ENCODE measurements at places on chromosomes 16 and 17.

DNA sequence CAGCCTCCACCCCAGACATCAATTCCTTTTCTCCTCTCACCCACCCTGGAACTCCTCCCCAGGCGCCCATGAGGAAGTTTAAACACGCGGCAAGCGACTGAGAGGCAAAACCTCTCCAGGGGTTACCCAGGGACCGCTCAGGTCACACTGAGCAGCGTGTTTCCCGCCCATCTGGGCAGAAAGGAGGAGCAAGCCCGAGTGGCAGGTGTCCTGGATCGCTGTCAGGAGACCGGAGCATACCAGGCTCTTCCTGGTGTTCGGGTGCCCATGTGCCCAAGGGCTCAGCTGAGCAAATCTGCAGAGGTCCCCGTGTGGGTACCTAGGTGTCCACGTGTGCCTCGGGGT lies 491 bp downstream of the SLC25A19 start:
- no peak for DNase-seq

- DNase-seq, result no peak
Observed at GRCh38 chr16:57159447-57159846, 26.4 kb downstream of the PSME3IP1 start.

DNA sequence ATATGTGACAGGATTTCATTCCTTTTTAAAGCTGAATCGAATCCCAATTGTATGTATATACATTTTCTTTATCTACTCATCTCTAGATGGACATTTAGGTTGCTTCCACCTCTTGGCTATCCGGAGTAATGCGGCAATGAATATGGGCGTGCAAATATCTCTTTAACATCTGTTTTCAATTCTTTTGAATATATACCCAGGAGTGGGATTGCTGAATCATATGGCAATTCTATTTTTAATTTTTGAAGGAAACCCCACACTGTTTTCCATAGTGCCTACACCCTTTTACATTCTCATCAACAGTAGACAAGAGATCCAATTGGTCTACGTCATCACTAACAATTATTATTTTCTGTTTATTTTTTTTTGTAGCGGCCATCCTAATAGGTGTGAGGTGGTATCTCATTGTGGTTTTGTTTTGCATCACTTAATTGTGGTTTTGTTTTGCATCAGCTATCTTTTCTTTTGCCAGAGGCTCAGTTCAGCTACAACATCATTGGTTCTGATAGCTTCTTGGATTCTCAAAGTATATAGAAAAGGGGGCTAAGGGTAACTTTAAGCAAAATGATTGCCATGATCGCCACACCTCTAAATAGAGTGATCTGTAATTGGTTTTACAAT lies 25.6 kb upstream of the MAP2K6 start:
- no peak for DNase-seq

DNA sequence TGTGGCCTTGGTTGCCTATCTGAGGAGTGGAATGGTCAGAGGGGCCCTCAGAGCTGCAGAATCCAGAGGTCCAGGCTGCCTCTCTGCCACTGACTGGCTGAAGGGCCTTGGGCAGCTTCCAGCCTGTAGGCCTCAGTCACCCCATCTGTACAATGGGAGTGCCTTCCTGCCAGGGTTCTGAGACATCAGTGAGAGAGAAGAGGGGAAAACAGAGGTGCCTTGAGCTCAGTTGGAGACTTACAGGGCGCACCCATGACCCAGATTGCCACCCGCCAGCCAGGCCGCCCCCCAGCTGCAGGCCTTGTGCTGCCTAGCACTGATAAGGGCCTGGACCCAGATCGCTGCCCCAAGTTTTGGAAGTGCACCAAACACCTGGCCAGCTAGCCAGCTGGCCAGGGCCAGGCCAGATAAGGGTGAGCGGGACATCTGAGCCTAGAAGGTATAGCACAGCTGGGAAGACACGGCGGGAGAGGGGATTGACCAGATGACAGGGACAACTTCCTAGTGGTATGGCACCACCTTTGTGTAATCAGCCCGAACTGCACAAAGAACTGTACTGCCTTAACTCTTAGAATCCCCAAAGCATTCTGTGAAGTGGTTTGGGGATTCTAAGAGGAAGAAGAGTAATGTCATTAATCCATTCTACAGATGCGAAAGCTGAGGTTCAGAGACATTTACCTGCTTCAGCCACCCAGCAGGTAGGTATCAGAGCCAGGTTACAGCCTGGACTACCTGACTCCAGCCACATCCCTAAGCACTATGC lies 1.4 kb downstream of the SLC4A1 start:
- no peak for DNase-seq

GRCh38 chr17:68437979-68438822 lies 19.1 kb downstream of the WIPI1 start:
- no peak for DNase-seq

GRCh38 chr16:74080311-74080710 lies 216.3 kb upstream of the PSMD7 start:
- no peak for DNase-seq

GRCh38 chr17:66953630-66954020 lies 10.9 kb upstream of the CACNG4 start:
- no peak for DNase-seq

DNA sequence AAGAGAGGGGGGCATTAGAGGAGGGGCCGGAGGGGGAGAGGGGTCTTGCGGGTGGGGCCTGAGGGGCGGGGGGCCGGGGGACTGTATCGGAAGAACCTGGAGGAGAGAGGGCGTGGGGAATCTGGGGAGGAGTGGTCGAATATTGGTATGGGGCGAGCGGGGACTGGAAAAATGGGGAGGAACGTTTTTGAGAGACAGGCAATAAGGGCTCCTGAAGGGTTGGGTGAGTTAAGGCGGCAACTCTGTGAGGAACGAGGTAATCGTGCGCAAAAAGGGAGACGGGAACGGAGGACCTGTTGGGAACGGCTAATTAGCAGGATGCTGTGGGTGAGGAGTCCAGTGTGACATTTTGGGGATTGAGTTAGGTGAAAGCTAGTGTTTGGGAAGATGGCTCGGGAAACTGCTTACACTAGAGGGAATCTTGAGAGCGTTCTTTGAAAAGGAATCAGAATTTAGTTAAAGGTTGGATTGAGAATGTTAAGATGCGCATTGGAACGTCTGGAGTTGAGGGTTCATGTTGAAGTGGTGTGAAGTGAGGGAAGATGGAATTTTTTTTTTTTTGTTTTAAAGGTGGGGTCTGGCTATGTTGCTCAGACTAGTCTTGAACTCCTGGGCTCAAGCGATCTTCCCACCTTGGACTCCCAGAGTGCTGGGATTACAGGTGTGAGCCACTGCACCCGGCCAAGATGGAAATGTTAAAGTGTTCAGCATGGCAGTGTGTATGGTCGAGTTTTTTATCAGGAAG lies 662 bp downstream of the WIPF2 start:
- no peak for DNase-seq

GRCh38 chr17:3964203-3965117 lies at the start of gene ATP2A3:
Gene ATP2A3, minus strand, starts transcription at chr17:3964437. Its CDS starts 146 bp downstream, at chr17:3964291.
- DNase-seq, result peak; percentile 27

DNA sequence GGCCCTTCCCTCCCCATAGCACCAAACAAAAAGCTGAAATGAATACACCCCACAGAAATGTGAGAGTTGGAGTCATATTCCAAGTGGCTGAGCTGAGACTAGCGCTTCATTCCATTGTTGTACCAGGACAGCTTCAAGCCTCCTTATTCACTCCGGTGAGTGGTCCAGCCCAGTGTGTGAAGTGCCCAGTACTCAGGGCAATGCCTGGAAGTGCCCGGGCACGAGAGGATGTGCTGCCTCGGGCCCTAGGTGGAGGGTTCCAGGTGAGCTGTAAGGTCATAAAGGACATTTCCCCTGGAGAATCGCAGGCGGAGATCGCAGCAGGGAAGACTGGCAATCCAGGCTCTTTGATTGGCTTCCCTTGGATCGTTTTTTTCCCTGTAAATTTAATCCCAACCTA lies 5.4 kb upstream of the CYLD start:
- DNase-seq, result no peak

DNA sequence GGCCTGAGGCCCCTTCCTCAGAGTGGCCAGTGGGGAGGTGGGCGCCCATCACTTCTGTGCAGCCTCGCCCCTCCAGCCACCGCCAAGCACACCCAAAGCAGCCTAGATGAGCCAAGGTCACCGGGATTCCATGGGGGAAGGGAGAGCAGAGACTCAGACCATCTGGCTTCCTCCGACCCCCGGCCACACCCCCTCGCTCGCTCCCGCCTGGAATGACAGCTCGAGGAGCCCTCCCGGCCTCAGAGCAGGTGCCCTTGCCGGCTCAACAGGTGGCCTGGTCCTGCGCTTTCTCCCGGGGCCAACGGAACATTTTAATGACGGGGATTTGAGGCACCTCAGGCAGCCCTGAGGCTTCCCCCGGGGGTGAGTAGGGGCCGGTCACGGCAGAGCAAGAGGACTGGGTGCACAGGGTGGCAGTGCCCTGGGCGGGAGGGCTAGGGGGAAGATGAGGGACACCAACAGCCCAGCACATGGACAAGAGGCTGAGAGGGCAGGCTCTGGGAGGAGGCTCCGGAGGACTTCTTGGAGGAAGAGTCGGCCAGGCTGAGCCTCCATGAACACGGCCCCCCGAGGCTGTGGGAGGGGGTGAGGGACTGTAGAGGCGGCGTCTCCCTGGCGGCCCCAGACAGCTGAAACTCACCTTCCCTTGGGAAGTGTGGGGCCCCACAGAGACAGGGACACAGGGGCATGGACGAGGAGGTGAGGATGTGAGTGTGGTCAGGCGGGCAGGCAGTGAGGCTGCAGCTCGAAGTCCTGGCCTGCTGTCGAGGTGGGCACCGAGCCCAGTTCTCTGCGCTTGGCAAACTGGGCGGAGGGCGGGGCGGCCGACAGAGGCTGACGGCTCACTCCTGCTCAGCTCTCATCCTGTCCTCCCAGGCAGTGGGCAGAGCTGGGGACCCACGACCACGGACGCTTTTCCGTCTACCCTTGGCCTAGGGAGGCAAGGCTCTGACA lies 12.5 kb upstream of the C1QTNF8 start:
- DNase-seq, result no peak

GRCh38 chr17:76491271-76492122 lies 9.7 kb downstream of the RHBDF2 start:
- DNase-seq, result no peak

- no peak for DNase-seq
Observed at GRCh38 chr17:79047923-79048825, 24.2 kb downstream of the C1QTNF1 start.

GRCh38 chr17:80732268-80732667 lies 187.6 kb downstream of the RPTOR start:
- no peak for DNase-seq

GRCh38 chr17:51613255-51613654 lies 352.9 kb downstream of the UTP18 start:
- no peak for DNase-seq

DNA sequence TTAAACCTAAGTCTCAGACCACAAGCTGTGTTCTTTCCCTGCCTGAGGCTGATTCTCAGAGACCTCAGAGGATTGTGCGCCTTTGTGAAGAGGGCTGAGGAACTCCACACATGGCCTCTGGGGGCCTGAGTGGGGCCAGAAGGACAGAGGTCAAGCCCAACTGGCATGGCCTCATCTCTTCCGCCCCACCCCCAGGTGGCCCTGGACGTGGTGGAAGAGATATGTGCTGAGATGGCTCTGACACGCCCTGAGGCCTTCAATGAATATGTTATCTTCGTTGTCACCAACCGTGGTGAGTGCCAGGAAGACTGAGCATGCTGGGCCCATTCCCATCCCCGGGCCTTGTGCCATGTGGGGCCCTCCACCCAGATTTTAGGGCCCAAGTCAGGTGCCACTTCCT lies 20.1 kb upstream of the ALKBH5 start:
- DNase-seq, result no peak

GRCh38 chr17:64378890-64379354 lies 11.7 kb downstream of the PECAM1 start:
- no peak for DNase-seq

GRCh38 chr16:53482123-53482522 lies 20.9 kb downstream of the AKTIP start:
- DNase-seq, result no peak

DNA sequence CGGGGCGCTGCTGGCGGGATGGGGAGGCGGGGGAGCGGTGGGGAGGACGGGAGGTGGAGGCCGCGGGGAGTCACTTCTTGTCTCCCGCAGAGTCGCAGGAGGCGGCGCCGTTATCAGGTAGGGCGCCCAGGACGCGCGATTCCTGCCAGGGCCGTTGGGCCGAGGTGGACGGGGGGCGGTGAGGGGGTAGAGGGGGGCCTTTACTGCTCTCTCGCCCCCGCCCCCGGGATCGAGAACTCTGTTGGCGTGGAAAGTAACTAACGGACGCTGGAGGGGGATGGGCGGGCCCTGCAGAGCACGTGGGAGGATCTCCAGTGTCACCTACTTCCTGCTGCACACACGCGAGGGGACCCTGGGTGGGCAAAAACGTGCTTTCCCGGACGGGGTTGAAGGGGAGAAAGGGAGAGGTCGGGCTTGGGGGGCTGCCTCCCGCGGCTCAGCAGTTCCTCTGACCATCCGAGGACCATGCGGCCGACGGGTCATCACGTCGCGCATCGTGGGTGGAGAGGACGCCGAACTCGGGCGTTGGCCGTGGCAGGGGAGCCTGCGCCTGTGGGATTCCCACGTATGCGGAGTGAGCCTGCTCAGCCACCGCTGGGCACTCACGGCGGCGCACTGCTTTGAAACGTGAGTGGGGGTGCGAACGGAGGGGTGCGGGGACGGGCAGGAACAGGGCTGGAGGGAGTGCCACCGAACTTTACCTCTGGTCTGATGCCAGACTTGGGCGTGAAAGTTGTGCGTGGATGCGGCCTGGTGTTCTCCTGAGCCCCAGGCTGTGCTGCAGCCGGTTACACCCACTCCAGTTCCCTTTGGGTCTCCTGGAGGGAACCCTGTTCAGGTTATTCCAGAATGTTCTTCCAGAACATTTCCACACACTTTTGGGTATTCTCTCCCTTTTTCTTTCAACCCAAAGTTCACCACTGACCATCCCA lies 569 bp downstream of the PRSS21 start:
- no peak for DNase-seq

DNA sequence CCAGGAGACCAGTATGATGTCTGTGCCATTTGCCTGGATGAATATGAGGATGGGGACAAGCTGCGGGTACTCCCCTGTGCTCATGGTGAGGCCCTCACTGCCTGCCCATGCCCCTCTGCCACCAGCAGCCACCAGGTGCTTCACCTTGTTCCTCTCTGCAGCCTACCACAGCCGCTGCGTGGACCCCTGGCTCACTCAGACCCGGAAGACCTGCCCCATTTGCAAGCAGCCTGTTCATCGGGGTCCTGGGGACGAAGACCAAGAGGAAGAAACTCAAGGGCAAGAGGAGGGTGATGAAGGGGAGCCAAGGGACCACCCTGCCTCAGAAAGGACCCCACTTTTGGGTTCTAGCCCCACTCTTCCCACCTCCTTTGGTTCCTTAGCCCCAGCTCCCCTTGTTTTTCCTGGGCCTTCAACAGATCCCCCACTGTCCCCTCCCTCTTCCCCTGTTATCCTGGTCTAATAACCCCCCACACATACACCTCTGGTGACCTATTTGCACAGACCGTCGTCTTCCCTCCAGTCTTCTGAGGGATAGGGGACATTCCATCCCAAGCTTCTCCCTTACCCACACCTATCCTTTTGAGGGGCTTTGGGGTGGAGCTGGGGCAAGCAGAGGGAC lies 3.7 kb downstream of the PFN1 start:
- DNase-seq, result no peak

All from stimulated activated CD8-positive, alpha-beta memory T cell treated with anti-CD3 and anti-CD28 coated beads, Interleukin-15, amount 100 ng/mL, for 1 hour (primary cell).